ENCODE measurements at places on chromosomes 2 and 18. TPM values are rescaled to one million over a fixed set of nuclear protein-coding genes. Genes with fewer than 3 reads are reported as not detected.

DNA sequence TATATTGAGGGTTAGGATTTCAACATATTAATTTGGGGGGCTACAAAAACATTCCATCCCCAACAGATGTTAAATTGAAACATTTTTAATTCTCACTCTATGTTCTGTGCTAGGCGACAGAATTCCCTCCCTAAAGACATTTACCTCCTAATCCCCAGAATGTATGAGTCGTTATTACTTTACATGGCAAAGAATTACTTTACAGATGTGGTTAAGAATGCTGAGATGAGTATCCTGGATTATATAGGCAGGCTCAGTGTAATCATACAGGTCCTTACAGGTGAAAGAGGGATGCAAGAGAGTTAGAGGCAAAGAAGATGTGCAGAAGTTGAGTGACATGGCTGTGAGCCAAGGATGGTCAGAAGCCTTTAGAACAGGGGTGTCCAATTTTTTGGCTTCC, 974.1 kb upstream of the ACVR2A start:
- no peak for DNase-seq

GRCh38 chr2:53600815-53601214, 166.8 kb upstream of the CHAC2 start:
- no peak for DNase-seq

DNA sequence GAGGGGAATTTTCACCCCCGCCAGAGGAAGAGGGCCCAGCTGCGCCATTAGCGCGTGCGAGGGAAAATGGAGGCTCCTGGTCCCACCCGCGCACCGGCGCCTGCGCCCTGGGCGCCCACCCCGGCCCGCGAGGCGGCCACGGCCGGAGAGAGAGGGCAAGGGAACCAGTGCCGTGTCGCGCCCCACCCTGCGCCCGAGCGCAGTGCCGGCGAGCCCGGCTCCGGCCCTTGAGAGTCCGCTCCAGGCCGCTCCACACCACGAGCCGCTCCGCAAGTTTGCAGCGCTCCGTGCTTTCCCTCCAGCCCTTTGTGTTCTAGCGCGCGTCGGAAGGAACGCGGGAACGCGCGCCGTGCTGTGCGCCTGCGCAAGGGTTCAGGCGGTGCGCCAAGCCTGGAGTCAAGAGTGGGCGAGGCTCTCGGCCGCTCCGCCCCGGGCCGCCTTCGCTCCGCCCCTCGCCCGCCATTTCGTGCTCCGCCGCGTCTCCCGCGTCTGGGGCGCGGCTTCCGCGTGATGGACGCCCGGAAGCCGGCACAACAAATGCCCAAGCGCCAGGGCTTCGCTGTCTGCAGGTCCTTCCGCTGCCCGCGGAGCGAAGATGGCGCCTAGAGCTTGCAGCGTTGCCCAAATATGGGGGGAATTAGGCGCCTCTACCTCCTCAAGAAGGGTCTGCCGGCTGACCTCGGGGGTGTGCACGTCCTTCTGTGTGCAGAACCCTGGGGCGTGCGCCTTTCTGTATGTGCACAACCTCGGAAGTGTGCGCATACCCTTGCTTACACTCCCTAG, 46.1 kb upstream of the PTMA start:
- peak; percentile 98 for DNase-seq

DNA sequence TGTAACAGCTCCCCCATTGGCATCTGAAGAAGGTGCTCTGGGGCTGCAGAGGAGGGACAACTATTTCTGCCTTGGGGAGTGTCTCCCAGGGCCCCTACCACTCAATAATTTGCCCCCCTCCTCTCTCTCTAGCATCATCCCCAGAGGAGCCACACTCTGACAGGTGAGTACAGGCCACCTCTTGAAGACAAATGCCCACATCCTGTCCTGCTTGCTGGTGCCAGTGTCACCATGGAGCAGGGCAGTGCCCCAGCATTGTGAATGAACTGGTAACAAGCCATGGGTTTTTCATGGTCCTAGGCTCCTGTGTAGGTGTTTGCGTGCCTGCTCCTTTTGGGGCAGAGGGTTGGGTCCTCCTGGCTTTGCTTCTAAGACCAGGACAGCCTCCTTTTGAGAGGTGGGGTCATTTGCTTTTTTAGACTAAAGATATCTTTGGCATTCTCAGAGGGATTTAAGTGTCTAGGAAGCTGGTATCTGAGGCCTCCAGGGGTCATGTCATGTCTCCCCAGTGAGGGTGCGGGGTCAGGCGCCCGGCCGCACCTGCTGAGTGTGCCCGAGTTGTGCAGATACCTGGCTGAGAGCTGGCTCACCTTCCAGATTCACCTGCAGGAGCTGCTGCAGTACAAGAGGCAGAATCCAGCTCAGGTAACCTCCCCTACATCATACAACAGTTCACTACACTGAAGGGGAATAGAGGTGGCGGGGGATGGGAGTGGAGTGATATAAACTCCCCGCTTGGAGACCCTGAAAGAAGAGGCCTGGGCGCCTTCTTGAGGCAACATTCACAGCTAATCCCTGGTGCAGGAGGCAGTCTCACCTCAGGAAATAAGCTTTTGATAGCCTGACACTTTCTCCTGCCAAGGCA, 1.8 kb downstream of the RETREG2 start:
- no peak for DNase-seq

- no peak for DNase-seq
Measured at GRCh38 chr2:166792808-166793207, 95.5 kb upstream of the XIRP2 start.

GRCh38 chr18:22699629-22700028, 233.5 kb upstream of the RBBP8 start:
- DNase-seq: no peak

GRCh38 chr2:240374085-240374907, 61.2 kb upstream of the GPC1 start:
- peak; percentile 81 for DNase-seq

DNA sequence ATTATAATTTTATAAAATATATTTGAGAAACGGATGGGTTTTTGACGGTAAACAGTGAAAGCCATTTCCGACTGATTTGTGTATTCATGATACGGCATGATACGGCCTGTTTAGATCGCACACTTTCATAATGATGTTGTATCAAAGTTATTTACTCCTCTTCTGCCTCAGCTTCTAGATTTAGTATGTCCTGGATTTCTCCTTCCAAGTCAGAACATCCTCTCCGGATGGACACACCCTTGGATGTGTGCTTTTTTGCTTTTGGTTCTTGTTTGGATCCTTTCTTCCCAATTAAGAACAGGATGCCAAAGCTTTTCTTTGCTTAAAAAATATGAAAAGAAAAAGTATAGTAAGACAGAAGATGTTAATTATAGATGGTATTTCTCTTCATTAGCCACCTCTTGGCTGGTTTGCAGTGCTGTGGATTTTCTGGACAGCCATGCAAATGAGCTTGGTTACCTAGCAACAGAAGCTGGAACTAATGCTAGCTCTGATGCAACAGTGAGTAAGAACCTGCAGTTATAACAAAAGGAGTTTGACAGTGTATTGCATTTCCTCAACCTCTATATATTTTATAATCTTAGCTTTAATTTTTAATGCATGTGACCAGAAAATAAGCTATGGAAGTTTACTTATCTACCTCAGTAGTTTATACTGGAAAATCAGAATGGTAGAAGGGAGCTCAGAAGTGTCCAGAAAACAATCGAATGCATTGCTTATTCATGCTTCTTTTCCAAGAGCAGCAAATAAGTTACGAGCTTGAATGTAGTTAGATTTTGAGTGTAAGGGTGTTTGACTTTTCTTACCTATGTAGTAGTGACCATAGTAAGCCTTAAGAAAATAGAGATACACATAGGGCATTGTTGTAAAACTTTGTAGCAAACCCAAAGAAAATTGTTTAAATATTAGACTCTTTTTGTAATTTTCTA, 27.9 kb downstream of the RMND5A start:
- peak; percentile 36 for DNase-seq

- no peak for DNase-seq
Measured at GRCh38 chr18:37424507-37424906, 141.1 kb downstream of the CELF4 start.

Gene ABCG8
- not detected for total RNA-seq

Gene ZAP70
- 0.33 TPM for total RNA-seq

Gene KCNJ3
- 0.28 TPM for total RNA-seq

Gene ZCCHC2
- total RNA-seq: 7.8 TPM

Gene MYOM1
- total RNA-seq: 0.55 TPM

Gene TMEM198
- 4.2 TPM for total RNA-seq

Gene TAF1B
- 33.2 TPM for total RNA-seq

Gene ZEB2
- total RNA-seq: 4.9 TPM

Gene ZNF804A
- total RNA-seq: 0.18 TPM

Gene CXCR1
- total RNA-seq: not detected

Data from H7 (cell line).